H7 (cell line): ENCODE measurements at places on chromosomes 7 and 10.

DNA sequence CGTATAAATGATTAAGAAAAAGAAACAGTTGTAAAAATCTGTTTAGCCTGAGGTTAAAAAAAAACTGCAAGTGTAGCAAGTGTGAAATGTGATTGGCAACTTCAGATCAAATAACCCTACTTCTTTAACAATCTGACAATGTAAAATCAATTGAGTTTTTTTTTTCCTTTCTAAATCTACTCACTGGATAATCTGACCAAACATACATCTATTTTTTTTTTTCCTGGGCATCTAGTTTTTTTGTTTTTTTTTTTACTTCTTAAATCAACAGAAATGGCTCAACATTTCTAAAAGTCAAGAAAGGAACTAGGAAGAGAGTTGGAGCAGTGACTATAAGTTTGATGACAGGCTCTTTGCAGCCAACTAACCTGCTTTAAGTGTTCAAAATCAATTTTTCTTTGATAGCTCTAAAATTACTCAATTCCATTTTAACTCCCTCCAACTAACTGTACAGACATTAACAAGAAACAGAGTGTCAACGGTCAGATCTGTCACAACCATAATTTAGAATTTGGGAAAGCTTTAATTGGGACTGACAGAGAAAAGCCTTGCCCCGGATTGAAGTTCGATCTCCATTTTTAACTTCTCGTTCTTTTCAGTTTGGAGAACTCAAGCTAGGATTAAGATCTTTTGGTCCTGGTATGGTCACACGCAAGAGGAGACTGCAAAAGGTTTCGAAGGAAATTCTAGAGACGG is 1.2 kb downstream of the ARL3 start:
- DNase-seq, result no peak

DNA sequence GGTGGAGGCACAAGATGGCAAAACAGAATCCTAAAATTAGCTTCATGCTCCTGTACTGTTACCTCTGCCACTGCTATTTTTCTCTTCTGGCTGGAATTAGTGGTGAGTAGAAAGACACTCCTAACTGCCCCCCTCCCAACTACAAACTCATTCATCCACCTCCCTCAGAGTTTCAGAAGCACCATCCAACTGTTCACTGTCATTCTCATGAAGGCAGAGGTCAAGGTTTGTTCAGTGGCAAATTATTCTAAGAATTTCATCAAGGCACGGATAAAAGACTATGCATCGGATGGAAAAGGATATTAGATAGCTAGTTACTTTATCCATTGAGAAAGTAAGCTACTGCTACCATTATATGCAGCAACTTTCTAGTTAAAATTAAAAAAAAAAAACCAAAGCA is 59.7 kb downstream of the LRGUK start:
- DNase-seq, result no peak

- DNase-seq, result no peak
These were observed 355.1 kb upstream of the MBL2 start for GRCh38 chr10:53127686-53128085.

DNA sequence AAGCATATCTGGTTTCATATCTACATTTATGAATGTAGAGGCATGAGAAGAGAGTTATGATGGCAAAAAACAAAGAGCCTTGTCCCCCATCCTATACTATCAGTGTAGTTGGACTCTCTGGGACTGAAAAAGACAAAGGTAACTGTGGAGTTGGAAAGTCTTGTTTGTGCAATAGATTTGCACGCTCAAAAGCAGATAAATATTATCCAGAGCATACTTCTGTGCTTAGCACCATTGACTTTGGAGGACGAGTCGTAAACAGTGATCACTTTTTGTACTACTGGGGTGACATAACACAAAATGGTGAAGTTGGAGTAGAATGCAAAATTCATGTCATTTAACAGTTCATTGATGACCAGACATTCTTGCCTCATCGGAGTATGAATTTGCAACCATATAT is 85.2 kb upstream of the EGFR start:
- DNase-seq, result no peak

DNA sequence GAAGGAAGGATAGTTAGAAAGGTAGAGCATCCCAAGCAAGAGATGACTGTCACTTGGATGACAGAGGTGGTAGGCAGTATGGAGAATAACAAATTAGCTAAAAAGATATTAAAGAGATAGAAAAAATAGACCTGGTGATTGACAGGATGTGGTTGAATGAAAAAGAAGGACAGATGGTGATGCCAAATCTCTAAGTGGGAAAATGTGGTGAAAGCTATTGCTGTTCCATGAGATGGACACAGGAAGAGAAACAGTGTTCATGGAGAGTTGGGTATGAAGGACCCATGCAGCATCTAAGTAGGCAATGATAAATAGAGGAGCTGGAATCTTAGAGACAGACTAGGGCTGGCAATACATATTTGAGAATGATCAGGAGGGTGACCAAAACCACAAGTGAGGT is 30.7 kb downstream of the FAM13C start:
- DNase-seq, result no peak

- no peak for DNase-seq
These were observed 2.3 kb downstream of the ZC3HC1 start for GRCh38 chr7:130048906-130049305.

DNA sequence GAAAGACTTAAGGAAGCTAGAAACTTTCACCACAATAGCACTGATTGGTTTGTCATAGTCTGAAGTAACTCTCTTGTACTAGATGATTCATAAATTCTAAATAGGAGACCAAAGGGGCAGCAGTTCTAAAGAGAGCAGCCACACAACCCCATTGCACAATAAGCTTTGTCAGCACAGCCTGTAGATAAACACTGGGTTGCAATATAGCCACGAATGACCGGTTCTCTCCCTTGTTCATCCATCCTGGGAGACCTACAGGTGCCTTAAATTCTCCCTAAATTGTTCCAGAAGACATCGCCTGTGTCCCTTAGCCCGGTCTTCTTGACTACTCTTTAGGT is 167.0 kb downstream of the SNX13 start:
- DNase-seq, result no peak

DNA sequence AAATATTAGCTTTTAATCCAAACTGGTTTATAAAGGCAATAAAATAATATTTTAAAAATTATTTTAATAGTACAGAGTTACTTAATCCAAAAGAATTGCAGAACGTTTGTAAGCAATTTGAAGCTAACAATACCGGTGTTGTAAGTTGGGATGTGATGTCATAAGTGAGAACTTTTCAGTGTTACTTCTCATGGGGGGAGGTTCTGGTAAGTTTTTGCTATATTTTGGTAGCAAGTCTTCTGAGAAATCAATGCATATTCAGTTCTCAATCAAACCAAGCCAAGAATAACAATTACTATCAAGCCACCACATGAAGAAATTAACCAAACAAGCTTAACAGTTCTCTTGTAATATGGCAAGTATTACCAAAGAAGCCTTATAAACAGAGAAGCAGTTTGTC is 147.1 kb upstream of the ASAH2 start:
- DNase-seq, result no peak

GRCh38 chr10:58373442-58373827 is 11.8 kb upstream of the TFAM start:
- DNase-seq, result no peak

- DNase-seq, result no peak
These were observed 76.4 kb downstream of the MAGI2 start for GRCh38 chr7:79377097-79377496.

DNA sequence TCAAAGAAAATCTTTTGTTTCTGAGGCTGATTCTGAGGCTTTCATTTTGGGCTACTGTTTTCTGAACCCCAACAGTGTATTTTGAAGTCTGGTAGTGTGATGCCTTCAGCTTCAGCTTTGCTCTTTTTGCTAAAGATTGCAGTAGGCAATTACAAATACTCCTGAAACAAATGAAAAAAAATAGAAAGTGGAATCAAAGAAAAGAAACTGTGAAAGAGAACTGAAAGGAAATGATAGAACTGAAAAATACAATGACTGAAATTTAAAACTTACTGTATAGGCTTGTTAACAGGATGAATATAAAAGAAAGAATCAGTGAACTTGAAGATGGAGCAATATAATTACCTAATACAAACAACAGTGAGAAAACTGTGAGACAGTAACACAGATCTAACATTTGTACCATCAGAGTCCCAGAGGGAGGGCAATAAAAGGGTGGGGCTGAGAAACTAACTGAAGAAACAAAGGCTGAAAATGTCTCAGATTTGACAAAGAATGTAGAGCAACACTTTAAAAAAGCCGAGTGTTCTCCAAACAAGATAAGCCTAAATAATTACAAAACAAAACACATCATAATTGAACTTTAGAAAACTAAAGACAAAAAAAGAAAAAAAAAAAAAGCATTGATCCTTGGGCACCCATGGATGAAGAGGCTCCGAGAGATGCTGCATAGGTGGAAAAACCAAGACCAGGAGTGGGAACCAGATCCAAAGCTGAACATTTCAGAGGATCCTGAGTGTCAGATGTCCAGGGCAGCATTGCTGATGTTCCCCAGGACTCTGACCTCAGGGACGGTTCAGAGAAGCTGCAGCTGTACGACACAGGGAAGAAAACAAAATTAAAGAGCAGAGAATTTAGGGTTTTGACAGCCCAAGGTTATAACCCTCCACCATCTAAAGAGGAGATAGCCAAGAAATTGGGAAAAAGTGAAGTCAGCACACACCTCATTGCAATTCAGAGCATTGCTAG is 223.2 kb upstream of the IGFBP3 start:
- DNase-seq, result no peak

GRCh38 chr7:101650579-101651081 is 21.5 kb upstream of the MYL10 start:
- DNase-seq, result peak; percentile 31

DNA sequence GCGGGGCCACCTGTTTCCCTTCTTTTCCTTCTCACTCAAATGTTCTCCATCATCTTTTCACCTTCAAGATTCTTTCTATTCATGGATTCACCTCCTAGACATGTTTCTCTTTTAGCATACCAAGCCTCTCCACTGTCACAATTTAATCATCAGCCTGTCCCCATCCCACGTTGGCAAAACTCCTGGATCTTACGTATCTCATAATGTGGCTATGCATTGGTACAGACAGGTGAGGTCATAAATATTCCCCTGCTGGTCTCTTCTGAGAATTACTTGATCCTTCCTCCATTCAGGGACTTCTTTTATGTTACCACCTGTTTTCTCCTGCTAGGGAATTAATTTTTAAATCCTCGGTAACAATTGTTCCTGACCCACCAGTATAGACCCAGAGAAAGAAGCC is 262.6 kb upstream of the NEBL start:
- no peak for DNase-seq

GRCh38 chr10:93503075-93503474 is 6.7 kb downstream of the CEP55 start:
- no peak for DNase-seq

DNA sequence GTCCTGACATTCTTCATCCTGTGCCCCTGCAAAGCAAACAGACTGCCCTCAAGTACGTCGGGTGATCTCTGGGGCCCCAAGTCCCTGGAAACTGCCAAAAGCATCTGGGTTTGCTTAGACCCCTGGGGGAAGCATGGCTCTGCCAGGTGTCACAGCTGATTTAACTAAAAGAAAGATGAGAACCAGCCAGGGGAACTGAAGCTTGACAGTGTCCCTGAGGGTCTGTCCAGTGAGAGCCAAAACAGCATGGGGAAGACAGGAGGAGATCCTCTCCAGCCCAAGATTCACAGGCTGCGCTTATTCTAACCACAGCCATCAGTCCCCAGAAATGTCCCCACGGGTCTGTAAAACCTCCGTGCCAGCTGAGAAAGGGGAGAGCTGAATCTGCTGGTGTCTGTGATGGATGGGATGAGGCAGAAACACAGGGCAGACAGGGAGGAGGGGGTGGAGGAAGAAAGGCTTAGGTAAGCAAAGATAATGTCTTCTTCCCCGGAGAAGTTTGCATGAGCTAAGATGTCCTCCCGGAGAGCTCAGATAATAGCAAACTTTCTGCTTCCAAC is 21.3 kb downstream of the CCDC3 start:
- DNase-seq, result no peak

- DNase-seq, result no peak
These were observed 42.6 kb downstream of the CNOT4 start for GRCh38 chr7:135467207-135467711.

- DNase-seq, result no peak
These were observed 85.3 kb upstream of the MGMT start for GRCh38 chr10:129381741-129382140.
